Stimulated activated CD4-positive, alpha-beta T cell treated with anti-CD3 and anti-CD28 coated beads, Interleukin-2, amount 100 ng/mL, for 24 hours (primary cell): ENCODE measurements at places on chromosomes 6 and 20.

GRCh38 chr6:42984924-42985475, 630 bp downstream of the PPP2R5D start:
- DNase-seq, result peak; percentile 20

GRCh38 chr6:169469028-169469427, 215.4 kb upstream of the THBS2 start:
- no peak for DNase-seq

DNA sequence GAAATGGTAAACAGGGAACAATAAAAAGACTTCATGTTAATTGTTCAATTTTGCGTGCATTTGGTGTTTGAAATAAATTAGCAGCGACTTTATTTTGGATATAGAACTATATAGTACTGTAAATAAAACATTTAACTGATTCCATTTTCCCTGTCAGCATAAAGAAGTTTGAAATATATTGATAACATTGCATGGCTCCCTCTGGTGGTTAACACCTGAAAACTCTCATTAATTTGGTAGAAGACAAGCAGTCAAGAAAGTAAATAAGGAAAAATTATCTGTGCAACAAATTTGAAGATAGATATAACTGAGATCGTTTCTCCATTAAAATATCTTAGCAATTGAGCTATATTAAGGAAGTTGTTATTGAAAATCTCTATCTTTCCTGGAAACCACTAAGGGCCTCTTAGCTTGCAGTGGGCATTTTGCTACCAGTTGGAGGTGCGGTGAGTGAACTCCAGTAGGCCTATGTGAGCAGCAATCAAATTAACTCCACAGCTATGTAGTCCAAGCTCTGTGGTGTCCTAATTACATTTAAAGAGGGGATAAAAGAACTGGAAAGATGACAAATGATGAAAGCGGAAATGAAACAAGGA, 435.7 kb upstream of the FKBP1C start:
- DNase-seq, result no peak

GRCh38 chr6:17656092-17656491, 50.6 kb downstream of the NUP153 start:
- DNase-seq, result no peak

DNA sequence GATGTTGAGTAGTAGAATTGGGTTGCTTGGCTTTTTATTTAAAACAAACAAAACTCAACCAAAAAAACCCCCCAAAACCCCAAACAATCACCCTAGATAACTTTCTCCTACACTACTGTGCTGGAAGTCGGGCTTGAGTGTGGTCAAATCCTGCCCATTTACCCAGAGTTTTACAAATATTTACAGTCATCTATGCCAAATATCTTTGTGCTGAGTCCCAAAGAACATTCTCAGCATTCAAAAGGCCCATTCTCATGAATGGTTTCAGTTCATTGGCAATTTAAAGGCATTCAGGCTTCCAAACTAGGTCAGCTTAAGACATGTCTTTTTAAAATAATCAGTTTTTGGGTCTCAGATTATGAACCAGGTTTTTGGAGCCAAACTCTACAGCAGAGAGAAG, 1.8 kb downstream of the RNF144B start:
- no peak for DNase-seq

- no peak for DNase-seq
Observed at GRCh38 chr6:10393544-10394225, 21.2 kb downstream of the TFAP2A start.

DNA sequence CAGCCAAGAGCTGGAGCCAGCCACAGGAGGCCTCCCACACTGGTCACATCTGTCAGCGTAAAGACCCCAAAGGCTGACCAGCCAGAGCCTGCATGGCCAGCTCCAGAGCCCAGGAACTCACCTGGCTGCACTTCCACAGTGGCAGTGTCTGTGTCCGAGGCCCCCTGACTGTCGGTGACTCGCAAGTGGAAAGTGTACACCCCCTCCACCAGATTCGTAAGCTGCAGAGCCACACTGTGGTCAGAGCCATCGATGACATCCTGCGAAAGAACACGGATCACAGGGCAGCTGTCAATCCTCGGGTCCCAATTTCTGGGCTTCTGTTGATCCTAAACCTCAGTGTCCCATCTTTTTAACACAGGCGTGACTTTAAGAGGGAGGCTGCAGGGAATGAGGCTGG, 69.3 kb downstream of the ALDH5A1 start:
- no peak for DNase-seq

- DNase-seq, result peak; percentile 23
Observed at GRCh38 chr6:7910298-7910653, 312 bp downstream of the TXNDC5 start.

GRCh38 chr6:130143709-130144108, 79.0 kb downstream of the SAMD3 start:
- no peak for DNase-seq
